HEK293T (cell line): ENCODE measurements at places on chromosomes 3 and 15.

- no peak for DNase-seq
These were observed 5.2 kb downstream of the CAPN3 start for GRCh38 chr15:42364529-42364928.

GRCh38 chr15:35102186-35102585, 17.1 kb upstream of the NANOGP8 start:
- no peak for DNase-seq

- DNase-seq: no peak
These were observed 16.4 kb downstream of the CCR1 start for GRCh38 chr3:46191730-46192129.

DNA sequence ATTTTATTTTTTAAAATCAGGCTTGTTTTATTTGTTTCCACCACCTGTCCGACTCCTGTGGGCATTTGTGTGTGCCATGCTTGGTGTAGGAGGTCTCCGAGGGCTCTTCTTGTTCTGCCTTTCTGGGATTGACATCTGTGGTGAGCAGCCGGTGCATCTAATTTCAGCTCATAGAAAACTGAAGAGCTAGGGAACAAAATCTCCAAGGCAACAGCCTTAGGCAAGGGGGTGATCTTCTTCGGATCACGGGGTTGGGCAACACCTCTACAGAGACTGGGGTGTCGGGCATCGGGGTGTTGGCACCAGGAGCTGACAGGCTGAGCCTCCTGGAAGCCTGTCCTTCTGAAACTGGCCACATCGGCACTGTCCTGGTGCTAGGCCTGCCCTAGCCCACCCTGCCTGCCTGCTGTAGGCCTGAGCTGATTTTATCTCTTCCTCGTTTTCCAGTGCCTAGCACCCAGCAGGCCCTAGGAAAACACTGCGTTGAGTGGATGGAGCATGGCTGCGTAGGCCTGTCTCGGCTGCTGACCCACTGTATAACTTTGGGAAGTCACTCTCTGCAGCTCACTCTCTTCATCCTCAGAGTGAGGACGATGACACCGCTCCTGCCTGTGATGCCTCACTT, 10.3 kb downstream of the CHCHD6 start:
- no peak for DNase-seq

GRCh38 chr15:35595656-35596055, 49.7 kb upstream of the DPH6 start:
- no peak for DNase-seq

DNA sequence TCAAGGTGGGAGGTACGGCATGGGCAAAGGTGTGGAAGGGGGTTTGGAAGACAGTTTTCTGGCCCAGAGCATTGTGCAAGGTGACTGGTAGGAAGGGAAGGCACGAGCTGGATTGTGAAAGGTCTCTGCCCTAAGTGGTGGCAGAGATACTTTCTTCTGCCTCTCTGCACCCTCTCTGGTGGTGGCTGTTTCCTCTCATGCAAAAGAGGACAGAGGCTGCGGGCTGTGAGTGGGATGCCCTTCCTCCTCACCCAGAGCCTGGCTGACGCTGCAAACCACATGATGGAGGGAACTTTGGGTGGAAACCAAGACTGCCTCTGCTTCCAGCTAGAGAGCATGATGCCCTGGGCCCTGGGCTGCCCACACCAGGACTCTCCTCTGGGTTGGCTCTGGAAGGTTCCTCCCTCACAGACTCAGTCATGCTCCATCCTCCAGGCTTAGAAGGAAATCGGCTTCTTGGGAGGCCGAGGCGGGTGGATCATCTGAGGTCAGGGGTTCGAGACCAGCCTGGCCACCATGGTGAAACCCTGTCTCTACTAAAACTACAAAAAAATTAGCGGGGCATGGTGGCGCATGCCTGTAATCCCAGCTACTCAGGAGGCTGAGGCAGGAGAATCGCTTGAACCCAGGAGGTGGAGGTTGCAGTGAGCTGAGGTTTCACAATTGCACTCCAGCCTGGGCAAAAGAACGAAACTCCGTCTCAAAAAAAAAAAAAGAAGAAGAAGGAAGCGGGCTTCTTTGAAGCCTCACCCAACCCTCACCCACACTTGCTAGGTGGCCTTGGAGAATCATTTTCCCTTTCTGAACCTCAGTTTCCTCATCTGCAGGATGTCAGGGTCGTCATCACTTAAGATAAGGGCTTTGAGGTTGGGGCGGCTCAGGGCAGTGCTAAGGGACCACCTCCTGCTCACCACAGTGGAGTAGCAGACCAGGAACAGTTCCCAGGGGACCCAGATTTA, 8.3 kb downstream of the PSTPIP1 start:
- DNase-seq: no peak

- no peak for DNase-seq
These were observed 648.3 kb upstream of the CFAP20DC start for GRCh38 chr3:59698091-59698490.

GRCh38 chr3:192061426-192061825, 600.5 kb downstream of the PYDC2 start:
- no peak for DNase-seq

- DNase-seq: no peak
These were observed 58.3 kb downstream of the GPR171 start for GRCh38 chr3:151144760-151145159.

DNA sequence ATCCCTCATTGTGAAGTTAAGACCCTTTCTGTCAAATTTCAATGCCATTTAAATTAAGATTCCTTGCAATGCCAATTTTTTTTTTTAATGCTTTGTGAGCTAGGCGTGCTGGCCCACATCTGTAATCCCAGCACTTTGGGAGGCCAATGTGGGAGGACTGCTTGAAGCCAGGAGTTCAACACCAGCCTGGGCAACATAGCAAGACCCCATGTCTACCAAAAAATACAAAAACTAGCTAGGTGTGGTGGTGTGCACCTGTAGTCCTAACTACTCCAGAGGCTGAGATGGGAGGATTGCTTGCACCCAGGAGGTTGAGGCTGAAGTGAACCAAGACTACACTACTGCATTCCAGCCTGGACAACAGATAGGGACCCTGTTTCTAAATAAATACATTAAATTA, 5.6 kb upstream of the SH3BP5 start:
- DNase-seq: no peak

DNA sequence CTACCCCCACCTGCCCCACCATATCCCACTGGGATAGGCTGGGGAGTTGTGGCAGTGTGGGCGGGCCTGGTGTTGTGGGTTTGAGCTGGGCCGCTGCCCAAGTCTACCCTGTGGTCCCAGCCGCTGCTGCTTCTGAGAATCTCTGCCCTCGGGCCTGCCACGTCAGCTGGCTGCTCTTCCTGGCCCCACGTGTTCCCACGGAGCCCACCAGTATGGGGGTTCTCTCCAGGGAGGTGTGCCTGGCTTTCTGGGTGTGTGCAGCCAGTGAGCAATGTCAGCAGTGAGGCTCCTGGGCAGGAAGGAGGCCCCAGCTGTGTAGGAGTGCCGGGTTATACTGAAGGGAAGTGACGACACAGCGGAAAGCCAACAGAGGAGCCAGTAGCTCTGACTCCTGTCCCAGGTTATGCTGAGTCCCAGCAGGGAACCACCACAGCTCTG, 10.5 kb downstream of the GNAI2 start:
- DNase-seq: no peak

DNA sequence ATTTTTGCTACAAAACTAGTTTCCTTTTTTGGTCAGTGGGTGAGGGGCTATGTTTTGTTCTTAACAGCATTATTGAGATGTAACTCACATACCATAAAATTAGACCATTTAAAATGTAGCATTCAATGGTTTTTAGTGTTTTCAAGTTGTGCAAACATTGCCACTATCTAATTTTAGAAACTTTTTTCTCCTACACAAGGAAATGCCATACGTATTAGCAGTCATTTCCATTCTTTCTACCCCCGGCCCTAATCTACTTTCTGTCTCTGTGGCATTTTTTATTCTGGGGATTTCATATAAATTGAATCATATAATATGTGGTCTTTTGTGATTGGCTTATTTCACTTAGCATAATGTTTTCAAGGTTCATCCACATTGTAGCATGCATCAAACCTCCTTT, 55.0 kb upstream of the TIPARP start:
- DNase-seq: no peak

- DNase-seq: no peak
These were observed 58.5 kb upstream of the UTS2B start for GRCh38 chr3:191388823-191389222.

GRCh38 chr3:182308328-182308727, 485.0 kb upstream of the ATP11B start:
- no peak for DNase-seq

GRCh38 chr3:75220932-75221331, 443.2 kb upstream of the FRG2C start:
- DNase-seq: no peak

- DNase-seq: no peak
These were observed 109.1 kb upstream of the LRIG1 start for GRCh38 chr3:66609660-66610561.

GRCh38 chr3:12758025-12758781, 856 bp downstream of the TMEM40 start:
- no peak for DNase-seq

DNA sequence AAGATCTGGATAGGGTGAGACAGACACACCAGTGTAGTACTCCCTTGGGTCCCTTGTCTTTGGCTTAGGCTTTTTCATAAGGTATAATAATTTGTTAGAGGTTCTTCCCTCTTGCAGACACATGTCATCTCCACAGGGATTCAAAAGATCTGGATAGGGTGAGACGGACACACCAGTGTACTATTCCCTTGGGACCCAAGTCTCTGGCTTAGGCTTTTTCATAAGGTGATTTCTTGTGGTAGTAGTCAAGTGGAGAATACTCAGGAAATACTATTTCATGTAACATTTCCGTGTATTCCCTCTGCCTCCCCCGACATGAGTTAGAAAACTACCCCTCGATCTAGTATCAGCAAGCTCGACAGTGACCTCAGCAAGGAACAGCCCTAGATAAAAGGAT, 954 bp upstream of the MAPKBP1 start:
- DNase-seq: no peak

DNA sequence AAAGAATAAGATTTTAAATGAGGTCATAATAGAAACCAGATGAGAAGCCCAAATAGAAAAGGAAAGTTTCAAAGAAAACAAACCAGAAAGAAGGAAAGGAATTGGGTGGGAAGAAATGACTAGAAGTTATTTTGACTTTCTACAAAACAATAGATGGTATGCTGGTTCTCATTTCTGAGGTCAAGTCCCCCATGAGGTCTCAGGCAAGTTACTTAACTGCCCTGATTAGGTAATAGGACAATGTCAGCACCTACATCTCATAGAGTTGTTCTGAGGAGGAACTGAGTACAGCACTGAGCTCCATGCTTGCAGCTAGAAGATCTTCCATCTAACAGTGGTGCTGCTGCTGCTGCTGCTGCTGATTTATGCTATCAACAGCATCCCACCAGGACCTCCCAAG, 185.9 kb downstream of the ERC2 start:
- no peak for DNase-seq

DNA sequence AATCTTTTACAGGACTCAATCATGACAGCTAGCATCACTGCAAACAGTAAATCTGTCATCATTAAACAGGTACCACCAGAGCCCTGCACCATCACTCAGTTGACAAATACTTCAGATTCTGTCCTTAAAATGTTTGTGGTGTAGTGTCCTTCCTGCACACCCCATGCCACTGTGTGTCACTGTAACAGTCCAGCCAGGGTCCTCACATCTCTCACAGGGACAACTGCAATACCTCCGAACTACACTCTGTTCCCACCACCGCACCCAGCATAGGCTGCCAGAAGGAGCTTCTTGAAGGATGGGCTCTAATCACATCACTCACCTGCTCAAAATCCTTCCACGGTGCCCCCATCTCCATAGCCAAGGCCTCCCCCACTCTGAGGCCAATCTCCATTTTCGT, 90.2 kb upstream of the FGF12 start:
- DNase-seq: no peak

- DNase-seq: no peak
These were observed 208.4 kb downstream of the PLOD2 start for GRCh38 chr3:145952536-145952935.

- no peak for DNase-seq
These were observed 156.2 kb downstream of the MEGF11 start for GRCh38 chr15:66097151-66098021.

- DNase-seq: no peak
These were observed 414.7 kb upstream of the NAALADL2 start for GRCh38 chr3:174444391-174444790.

- no peak for DNase-seq
These were observed 23.4 kb upstream of the MECOM start for GRCh38 chr3:169686874-169687273.

DNA sequence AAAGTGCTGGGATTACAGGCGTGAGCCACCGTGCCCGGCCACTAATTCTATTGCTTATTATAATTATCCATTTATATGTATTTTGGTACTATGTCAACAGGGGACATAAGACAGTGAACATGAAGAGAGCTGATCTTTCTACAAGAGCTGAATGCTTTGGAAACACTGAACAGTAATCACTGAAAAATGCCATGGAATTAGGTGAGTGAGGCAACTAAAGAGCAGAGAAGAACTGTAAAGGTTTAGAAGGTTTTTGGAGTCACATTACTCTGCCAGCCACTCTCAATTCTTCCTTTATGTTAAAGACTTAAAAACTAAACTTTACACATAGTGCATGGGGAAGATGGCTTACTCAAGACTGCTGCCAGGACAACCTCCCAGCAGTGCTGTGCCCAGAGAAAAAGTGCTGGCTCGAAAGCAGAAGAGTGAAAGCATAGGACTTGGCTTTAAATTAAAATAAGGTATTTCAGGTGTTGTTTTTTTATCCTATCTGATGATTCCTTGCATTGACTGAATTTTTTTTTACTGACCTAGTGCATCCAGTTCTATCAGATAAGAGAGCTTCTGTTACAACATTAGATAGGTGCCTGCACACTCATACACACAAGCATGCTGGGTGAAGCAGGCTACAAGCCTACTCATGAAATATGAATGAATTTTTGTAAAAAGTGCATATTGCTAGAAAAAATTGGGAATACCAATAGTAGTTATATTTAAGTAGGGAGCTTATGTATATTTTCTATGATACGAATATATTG, 28.7 kb upstream of the CACNA2D3 start:
- DNase-seq: no peak

GRCh38 chr3:149390772-149391212, 13.3 kb upstream of the TM4SF1 start:
- DNase-seq: no peak

DNA sequence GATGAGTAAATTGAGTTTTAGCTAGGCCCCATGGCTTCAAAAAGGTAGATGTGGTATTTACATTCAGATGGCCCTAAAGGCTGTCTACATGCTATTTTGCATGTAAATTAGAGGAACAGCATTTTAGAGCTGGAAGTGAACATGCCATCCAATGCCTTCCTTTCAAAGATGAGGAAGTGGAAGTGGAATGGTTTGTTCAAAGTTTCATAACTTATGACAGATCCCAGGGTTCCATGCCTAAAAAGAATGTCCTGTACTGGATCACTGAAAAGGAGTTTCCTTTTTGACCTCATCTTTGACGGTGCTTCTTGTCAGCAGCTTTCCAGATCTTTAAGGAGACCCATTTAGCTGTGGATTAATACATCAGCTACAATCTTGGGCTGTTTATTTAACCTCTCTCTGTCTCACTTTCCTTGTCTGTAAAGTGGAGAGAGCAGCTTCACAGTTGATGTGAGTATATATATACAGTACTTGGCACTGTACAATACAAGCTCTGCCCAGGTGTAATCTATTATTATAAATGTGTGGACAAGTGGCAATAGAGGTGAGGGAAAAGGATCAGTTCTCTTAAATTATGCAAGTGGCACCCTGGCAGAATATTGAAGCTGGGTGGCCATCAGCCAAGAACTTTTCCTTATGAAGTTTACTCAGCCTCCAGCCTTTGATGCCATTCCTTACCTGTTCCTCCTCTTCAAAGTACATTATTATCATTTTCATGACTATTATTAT, 68.7 kb upstream of the GOLGA8B start:
- no peak for DNase-seq
